ENCODE measurements at places on chromosomes 13 and 19.

DNA sequence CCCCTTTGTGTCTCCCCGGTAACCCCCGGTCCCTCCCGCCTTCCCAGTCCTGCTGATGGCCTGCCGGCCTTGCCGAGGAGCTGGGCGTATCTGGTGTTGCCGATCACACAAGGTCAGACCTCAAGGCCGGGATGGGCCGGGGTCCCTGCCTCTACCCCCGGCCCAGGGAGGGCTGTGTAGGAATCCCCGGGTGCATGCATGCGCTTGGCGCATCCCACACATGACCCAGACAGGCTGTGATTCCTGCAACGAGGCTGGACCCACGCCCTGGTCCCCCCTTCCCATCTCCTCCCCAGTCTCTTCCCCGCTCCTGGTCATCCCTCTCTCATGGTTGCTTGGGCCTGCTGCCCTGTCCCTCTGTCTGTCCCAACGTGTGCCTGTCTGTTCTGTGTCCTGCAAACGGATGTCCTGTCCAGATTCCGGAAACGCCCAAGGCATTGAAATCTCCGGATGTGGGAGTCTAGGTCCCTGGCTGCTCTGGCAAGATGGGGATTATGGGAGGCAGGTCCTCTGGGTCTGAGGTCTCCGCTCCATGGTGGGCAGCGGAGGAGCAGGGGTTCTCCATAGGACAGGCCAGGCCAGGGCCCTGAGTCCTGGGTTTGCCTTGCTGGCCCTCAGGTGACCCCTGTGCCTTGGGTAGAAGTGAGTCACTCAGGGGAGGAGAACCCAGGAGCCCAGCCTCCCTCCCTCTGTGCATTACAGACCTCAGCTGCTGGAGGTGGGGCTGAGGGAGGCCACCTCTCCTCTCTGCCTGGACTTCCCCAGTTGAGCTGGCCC lies 1.6 kb downstream of the PKN1 start:
- peak; percentile 76 for DNase-seq

- DNase-seq = no peak
Observed at GRCh38 chr13:110697842-110698241, 8.1 kb downstream of the CARS2 start.

DNA sequence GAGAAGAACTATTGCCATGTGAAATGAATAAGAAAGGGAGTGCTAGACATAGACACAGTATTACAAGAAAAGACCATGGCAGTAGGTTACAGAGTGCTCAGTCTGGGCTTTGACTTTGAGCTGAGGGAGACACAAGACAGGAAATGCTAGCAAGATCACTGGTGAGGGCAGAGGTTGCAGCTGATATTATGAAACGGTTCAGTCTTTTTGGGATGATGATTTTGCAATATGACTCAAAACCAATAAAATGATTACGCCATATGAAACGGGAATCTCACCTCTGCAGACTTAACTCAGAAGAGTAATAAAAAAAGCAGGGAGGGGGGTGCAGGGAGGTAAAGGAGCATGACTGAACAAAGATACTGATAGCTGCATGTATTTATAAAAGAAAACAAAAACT lies 123.1 kb downstream of the RBM26 start:
- DNase-seq = no peak

GRCh38 chr13:27920677-27921420 lies 1.0 kb downstream of the PDX1 start:
- DNase-seq = peak; percentile 69

GRCh38 chr13:112579310-112579843 lies 8.6 kb downstream of the TUBGCP3 start:
- no peak for DNase-seq

DNA sequence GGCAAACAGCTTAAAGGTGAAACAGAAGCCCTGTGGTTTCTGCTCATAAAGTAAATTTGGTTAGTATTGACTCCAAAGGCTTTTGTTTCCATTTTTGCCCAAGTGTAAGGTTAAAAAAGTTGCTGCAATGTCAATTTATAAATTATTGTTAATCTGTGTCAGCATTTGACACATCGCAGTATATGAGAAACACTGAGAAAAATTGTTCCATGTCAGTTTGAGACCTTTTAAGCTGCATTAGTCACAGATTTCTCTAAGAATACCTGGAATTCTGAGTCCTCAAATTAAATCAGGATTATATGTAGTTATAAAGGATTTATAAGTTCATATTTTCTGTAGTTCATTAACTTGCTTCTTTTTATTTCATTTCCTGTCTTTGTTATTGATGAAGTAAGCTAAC lies 78.8 kb downstream of the FGF14 start:
- DNase-seq = no peak

GRCh38 chr19:5091684-5092480 lies 123.0 kb downstream of the KDM4B start:
- no peak for DNase-seq

- DNase-seq = peak; percentile 90
Observed at GRCh38 chr19:18014197-18014596, 6.2 kb downstream of the ARRDC2 start.

DNA sequence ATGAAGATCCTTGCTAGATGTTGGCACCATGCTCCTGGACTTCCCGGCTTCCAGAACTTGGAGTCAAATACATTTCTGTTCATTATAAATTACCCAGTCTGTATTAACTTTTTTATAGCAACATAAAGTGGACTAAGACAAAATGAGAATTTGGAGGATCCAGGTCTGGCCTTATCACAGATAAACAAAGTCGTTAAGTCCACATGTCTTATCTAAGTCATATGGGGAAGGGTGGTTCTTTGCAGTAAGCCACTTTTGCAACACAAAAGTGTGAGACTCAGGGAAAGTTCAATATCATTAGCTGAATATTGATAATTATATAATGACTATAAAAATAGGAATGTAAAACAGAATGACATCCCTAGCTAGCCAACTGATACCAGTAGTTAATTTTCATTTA lies 91.6 kb upstream of the SIAH3 start:
- DNase-seq = no peak

DNA sequence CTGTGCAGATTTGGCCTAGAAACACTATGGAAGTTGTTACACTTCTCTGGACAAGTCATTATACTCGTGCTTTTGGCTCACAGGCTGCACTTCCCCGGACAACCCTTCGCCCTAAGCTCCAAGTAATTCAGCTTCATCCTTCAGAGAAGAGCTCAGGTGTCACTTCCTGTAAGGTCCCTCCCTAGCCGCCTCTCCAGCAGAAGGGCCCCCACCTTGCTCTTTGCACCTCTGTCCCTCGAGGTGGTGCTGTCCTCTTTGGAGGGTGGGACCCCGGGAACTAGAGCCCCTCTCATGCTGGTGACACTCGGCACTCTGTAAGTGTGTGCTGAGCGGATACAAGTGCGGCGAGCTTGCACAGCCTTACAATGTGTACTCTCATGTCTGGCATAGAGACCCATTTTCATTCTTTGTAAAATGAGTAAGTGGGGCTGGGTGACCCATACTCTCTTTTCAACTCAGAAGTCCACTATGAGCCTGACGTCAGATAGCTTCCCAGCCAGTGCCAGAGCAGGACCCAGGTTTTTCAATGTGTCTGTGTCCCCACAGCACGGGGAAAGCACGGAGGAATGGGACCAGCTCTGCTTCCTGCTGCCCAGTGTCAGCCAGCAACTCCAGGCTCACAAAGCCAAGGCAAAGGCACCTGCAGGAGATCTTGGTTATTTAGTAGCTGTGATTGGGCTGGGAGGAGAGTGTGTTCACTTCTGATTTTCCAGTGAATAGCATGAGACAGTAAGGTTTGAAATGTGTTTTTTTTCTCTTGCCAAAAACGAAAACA lies 26.9 kb downstream of the CHAMP1 start:
- DNase-seq = no peak

GRCh38 chr19:49690656-49691242 lies at the start of gene CPT1C:
CPT1C (plus strand) TSS chr19:49691116; CDS start chr19:49692253, 1,137 bp downstream.
- DNase-seq = peak; percentile 88

GRCh38 chr19:17021328-17021727 lies 5.3 kb downstream of the CPAMD8 start:
- no peak for DNase-seq

DNA sequence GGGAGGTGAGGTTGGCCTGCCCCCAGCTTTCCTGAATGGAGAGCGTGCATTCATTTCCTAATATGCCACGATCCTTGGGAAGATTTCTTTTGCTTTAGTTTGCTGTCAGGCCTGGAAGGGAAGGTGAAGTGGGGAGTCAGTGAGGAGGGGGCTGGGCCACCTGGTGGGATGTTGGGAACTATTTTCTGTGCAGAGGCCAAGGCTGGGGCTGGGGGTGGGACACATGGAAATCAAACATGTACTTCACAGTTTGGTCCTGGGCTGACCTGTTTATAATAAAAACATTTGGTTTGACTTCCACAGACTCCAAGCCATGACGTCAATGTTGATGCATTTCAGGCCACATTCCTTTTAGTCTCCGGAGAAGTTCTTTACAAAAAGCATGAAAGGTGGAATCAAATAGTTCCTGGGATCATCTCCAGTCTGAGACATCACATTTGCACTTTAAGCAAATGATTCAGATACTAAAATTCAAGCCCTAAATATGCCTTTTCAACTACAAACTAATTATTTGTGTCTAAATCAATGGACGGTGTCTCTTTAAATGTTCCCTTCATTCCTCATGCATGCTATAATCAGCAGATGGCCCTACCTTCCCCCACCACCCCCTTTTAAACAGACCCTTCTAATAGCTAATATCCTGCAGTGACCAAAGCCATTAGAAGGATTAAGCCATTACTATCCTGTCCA lies 41.5 kb upstream of the MEDAG start:
- DNase-seq = no peak

- DNase-seq = no peak
Observed at GRCh38 chr13:111038887-111039286, 76.2 kb upstream of the ARHGEF7 start.

DNA sequence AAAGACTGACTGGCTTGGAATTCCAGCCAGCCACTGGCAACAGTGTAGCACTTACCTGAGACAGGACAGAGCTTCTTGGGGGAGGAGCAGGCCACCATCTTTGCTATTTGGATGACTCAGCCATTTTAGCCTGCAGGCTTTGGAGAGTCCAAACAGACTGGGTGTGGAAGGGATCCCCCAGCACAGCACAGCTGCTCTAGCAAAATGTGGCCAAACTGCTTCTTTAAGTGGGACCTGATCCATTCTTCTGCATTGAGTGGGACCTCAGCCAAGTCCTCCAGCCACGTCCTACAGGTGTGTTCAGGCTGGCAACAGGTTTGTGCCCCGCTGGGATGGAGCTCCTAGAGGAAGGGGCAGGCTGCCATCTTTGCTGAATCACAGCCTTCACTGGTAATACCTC lies 80.0 kb downstream of the NDFIP2 start:
- DNase-seq = no peak

DNA sequence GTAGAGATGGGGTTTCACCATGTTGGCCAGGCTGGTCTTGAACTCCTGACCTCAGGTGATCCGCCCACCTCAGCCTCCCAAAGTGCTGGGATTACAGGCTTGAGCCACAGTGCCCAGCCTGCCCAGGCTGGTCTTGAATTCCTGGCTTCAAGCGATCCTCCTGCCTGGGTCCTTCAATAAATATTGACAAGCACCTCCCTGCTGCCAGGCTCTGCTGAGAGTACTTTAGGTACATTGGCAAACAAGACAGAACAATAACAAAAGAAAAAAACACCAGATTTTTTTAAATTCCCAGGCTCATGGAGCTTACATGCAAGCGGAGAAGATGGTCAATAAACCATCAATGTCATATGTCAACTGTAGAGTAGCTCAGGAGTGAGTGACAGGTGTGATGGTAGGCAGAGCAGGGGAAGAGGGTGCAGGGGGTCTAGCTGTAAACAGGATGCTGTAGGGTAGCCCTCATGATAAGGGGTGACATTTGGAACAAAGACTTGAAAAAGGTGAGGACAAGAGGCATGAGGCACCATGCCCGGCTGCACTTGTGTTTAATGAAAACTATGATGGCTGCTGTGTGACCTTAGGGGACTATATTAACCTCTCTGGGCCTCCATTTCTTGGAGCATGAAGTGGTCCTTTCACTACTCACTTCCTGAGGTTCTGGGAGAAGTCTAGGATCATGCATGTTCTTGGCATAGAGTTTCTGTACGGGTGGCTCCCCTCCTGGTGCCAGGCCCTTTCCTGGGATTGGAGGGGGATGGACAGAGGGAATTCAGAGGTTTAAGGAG lies 19.6 kb downstream of the SULT2B1 start:
- DNase-seq = no peak

GRCh38 chr19:50046649-50047503 lies 21.1 kb downstream of the ZNF473 start:
- peak; percentile 67 for DNase-seq

GRCh38 chr13:30639671-30640070 lies 22.0 kb downstream of the USPL1 start:
- DNase-seq = no peak

GRCh38 chr13:39415008-39415802 lies 187.8 kb downstream of the LHFPL6 start:
- DNase-seq = no peak

DNA sequence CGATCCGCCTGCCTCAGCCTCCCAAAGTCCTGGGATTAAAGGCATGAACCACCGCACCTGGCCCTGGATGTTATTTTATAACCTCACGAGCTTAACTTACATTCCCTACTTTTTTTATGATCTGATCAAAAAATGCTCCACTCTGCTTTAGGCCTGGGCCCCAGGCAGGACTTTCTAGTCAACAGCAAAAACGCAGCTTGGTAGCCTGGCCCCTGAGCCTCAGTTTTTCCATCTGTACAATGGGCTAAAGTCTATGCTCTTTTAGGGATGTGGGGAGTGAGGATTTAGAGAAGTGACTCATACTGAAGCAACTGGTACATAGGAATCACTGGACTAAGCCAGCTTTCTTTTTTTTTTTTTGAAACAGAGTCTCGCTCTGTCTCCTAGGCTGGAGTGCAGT lies 11.9 kb upstream of the PIK3R2 start:
- DNase-seq = no peak

GRCh38 chr19:6833166-6833790 lies 54.1 kb upstream of the ADGRE1 start:
- DNase-seq = no peak

DNA sequence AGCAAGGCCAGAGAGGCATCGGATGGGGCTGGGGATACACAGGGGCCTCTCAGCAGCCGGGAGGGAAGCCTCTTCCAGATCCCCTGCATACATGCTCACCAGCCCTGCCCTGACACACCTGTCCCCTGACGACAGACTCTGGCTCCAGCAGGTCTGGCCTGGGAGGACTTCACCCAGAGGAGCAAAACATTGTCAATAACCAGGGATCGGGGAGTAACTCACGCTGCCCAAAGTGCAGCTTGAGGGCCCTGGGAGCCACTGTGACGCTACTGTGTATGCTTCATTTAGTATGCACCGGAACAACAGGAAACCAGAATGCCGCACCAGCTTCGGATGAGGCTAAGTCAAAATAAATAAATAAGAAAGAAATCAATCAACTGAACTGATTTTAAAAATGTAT lies 12.4 kb upstream of the CD22 start:
- DNase-seq = no peak

DNA sequence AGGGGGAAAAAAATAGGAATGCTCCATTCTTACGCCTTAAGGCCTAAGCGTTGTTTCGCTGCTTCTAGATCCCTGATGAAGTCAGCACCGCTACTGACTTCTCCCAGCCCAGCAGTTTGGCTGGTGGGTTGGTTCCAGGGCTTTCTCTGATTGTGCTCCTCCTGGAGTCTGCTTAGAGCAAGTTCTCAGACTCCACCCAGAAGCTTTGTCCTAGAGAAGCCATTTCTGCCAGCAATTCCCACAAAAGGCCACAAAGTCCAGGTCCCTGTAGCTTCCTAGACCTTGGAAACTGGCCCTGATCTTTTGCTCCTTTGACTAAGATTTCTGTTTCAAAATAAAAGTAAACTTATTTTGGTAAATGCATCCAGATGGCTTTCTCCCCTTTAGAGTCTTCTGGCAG lies 65.4 kb downstream of the KCTD12 start:
- DNase-seq = no peak

Measured in activated CD4-positive, alpha-beta T cell treated with anti-CD3 and anti-CD28 coated beads, Interleukin-2, amount 10 ng/mL, durations not matched to agents 24 days and 14 days (primary cell).